Sigmoid colon (tissue), 7 donors: ENCODE measurements at places on chromosomes 3 and 15. TPM values are rescaled to one million over a fixed set of nuclear protein-coding genes. Genes with fewer than 3 reads are reported as not detected.

GRIP2 gene
- 0.16 TPM for total RNA-seq

TEX9 gene
- total RNA-seq: 8.2 TPM

GRCh38 chr3:6807967-6808588, 52.8 kb upstream of the GRM7 start:
- no peak overlapping the region for H3K27ac ChIP-seq
- H3K36me3 ChIP-seq: no peaks in the 10 kb centered on the region
- H3K4me1 ChIP-seq: no peaks in the 10 kb centered on the region
- no peak overlapping the region for H3K4me3 ChIP-seq

DNA sequence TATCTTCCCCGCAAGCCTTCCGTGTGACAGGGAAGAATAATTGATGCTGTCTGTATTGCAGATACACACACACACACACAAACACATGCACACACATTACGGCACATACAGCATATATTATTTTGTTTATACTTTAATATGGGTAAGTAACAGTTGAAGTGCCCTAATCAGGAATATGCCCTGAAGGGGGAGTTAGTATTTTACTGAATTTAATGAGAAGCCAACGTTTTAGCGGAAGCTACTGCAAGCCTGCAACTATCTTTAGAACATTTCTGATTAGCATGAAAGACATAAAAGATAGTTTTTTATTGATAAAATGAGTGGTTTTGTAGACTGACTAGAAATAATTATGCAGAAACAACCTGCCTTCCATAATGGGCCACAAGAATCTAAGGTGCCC, 296.6 kb upstream of the SLCO3A1 start:
- no peak for DNase-seq
- H3K27ac ChIP-seq: no peak overlapping the region
- H3K36me3 ChIP-seq: no peaks in the 10 kb centered on the region

- no peaks in the 10 kb centered on the region for H3K4me1 ChIP-seq
- DNase-seq: no peak
- H3K27ac ChIP-seq: no peak overlapping the region
- H3K27me3 ChIP-seq: no peaks in the 10 kb centered on the region
- no peaks in the 10 kb centered on the region for H3K36me3 ChIP-seq
- no peak overlapping the region for H3K4me3 ChIP-seq
Observed at GRCh38 chr3:122310361-122310760, 14.7 kb upstream of the CSTA start.

DNA sequence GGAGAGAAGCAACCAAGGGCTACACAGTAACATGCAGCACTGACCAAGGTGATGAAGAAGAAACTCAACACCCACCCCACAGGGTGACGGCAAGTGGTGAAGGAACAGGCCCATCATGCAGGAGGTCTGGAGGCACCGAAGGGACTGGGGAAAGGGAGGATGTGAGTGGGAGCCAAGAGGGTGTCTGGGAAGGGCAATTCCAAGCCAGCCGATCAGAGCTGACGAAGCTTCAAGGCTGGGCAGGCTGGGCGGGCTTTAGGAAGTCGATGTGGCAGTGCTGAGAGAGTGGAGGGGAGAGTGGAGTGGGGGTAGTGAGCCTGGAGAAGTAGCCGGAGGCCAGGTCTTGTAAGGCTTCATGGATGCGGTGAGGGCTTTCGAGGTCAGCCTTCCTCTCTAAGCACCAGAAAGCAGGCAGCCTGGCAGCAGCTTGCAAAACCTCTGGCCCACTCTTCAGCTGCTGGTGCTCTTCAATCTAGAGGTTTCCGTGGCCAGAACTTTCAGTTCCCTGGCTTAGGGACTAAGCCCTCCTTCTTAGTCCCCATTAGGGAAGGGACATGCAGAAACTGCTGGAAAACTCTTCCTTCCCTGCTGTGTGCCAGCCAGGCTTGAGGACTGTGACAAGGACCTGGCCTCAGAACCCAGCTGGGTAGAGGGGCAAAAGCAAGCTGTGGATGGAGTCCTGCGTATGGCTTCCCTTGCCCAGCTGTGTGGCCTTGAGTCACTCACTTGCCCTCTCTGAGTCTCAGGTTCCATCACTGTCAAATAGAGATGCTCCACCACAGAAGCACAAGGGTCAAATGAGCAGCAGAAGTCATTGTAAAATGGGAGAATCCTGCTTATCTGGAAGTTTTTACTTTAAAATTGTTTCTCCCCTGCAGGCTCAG, 72.1 kb downstream of the TLE3 start:
- DNase-seq: no peak
- H3K36me3 ChIP-seq: no peaks in the 10 kb centered on the region
- H3K27ac ChIP-seq: peak overlapping the region; percentile 78
- no peaks in the 10 kb centered on the region for H3K4me1 ChIP-seq
- H3K4me3 ChIP-seq: no peak overlapping the region

GRCh38 chr3:69764121-69764741, 25.0 kb downstream of the MITF start:
- no peaks in the 10 kb centered on the region for H3K36me3 ChIP-seq
- peak overlapping the region; percentile 84 for H3K27ac ChIP-seq
- DNase-seq: no peak
- peaks cover 94% of the 10 kb centered on the region for H3K4me1 ChIP-seq
- no peaks in the 10 kb centered on the region for H3K27me3 ChIP-seq
- peak overlapping the region; percentile 31 for H3K4me3 ChIP-seq

GRCh38 chr3:46482632-46483350, 15.0 kb upstream of the RTP3 start:
- H3K36me3 ChIP-seq: no peaks in the 10 kb centered on the region
- H3K4me3 ChIP-seq: no peak overlapping the region
- no peaks in the 10 kb centered on the region for H3K4me1 ChIP-seq
